ENCODE measurements at places on chromosomes 1 and 21. TPM values are rescaled to one million over a fixed set of nuclear protein-coding genes. Genes with fewer than 3 reads are reported as not detected.

The ASCL5 gene
- not detected for total RNA-seq

The EDARADD gene
- total RNA-seq, result under 0.01 TPM

The OR14A16 gene
- not detected for total RNA-seq

The MNDA gene
- not detected for total RNA-seq
